NCI-H2171 treated with DMSO at 0.1 percent for 48 hours (cell line): ENCODE measurements at places on chromosomes 2 and 18.

DNA sequence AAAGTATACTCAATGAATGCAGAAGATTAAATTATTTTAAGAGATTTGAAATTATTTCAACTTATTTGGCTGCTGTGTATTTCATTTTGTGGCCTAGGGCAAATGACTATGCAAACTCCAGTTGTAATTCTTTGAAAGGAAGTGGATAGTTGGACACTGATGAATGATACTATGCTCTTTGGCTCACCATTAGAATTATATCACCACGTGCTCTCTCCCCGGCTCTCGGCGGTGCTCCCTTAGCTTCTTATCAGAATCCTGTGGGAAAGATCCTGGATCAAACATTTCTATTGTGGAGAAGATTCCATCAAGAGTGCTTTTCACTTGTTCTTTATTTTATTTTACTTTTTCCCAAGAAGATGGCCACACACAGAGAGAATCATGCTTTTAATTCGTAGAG is 55.2 kb downstream of the ADCYAP1 start:
- no peak for DNase-seq

- DNase-seq = no peak
These were observed 94.2 kb downstream of the NEB start for GRCh38 chr2:151640087-151640486.

GRCh38 chr2:190746971-190747761 is 98.3 kb downstream of the NAB1 start:
- DNase-seq = no peak

DNA sequence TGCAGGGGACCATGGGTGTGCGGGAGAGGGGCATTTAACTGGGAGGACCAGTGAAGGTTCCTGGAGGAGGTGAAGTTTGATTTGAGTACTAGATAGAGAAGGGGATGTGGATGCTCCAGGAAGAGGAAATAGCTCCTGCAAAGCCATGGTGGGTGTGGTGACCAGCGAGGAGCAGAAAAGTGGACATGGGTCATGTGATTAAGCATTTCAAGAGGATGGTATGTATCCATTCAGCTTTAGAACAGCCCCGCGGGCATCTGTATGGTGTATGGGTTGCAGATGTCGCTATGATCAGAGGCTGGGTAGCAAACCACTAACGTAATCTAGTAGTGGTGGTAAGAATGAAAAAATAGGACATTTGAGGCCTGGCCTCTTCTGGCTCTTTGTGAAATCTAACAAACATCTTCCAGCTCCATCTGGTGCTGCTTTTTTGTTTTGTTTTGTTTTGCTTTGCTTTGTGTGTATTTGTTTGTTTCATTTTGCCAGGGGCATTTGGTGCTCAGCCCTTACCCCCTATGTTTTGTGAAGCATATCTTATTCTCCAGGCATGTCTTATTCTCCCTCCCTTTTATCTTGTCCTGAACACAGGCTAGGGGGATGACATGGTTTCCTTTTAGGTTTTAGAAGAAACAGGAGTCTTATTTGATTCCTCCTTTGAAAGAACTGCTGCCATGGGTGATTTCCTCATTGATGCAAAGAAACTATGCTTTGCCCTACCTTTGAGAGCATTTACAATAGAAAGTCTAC is 226.1 kb downstream of the LRRTM1 start:
- no peak for DNase-seq
